ENCODE measurements at places on chromosomes 13 and 19.

DNA sequence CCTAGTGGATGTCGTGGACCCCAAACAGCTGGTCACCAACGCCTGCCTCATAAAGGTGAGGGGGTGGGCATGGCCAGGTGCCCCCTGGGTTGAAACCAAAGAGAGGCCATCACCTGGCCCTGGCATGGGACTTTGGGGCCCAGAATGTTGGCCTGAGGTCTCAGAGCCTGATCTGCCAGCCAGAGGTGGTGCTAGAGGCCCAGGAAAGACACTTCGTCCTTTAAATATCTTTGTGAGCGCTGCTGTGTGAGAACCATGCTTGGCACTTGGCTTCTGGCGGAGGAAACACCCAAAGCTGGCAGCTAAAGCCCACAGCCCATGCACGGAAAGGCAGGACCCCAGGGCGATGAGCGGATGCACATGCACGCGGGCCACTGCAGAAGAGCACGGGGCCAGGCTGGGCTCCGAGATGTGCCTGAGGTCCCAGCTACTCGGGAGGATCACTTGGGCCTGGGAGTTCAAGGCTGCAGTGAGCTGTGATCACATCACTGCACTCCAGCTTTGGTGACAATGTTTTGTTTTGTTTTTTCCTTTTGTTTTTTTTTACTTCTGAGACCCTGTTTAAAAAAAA, 4.3 kb upstream of the ADM5 start:
- peaks cover 60% of the 10 kb centered on the region for H3K36me3 ChIP-seq
- no peaks in the 10 kb centered on the region for H3K4me1 ChIP-seq
- H3K27ac ChIP-seq, result no peak overlapping the region
- no peak overlapping the region for H3K4me3 ChIP-seq
- H3K27me3 ChIP-seq, result no peaks in the 10 kb centered on the region

- no peak overlapping the region for H3K4me3 ChIP-seq
- DNase-seq, result no peak
- no peaks in the 10 kb centered on the region for H3K27me3 ChIP-seq
- H3K4me1 ChIP-seq, result no peaks in the 10 kb centered on the region
Measured at GRCh38 chr19:33551676-33552075, 30.1 kb upstream of the PEPD start.

DNA sequence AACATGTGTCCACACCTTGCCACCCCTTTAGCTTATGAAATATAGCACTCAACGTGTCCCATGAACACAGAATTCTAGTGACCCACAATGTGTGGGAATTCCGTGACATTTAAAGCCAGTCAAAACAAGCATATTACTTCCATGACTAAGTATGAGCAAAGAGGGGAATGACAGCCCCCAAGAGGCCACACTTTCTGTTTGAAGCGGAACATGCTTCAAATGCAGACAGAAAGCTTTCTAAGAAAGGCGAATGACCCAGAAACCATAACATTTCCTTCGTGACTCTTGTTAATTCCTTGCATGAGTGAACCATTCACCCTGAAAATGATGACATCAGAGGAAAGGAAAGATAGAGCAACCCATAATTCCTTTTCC, 122.0 kb upstream of the FNDC3A start:
- no peaks in the 10 kb centered on the region for H3K4me1 ChIP-seq
- H3K27me3 ChIP-seq, result no peaks in the 10 kb centered on the region
- no peak for DNase-seq

DNA sequence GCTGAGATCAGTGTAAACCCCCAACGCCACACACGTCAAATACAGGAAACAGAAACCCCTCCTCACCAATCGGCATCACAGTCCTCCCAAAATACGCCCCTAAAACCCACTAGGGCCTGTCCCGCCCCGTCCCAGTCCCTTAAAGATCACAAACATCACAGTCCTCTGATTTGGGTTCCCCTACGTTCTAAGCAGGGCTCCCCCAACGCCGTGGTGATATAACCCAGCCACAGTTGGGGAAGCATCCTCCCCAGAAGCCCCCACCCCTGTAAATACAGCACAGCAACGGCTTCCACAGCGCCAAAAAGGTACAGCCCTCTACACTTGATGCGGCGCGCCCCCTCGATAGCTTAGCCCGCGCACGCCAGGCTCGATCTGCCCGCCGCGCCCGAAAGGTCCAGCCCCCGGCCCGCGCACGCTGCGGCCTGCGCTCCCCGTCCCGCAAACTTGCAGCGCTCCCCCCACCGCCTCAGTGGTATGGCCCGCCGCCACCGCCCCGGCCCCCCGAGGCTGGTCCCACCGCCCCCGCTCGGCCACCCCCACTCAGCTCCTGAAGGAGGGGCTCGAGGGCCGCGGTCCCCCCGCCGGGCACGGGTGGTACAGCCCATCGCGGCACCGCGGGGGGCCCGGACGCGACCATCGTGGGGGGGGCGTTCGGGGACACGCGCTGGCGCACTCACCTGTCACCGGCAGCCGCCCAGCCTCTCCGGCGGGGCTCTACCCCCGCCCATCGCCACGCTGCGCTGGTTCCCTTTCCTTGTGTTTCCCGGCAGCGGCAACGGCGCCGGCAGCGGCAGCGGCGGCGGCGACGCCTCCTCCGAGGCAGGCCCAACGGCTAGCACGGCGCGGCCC, at the start of gene AKT2:
TSS of gene AKT2 (minus strand) at position 845 of the 852 bp plus-strand sequence. CDS start 20,078 bp downstream, outside the sequence.
- H3K4me3 ChIP-seq, result peak within 1 kb of the TSS; percentile 88
- H3K4me1 ChIP-seq, result peaks cover 4% of the 10 kb centered on the region
- H3K27ac ChIP-seq, result peak within 1 kb of the TSS; percentile 64
- peaks cover 4% of the 10 kb centered on the region for H3K36me3 ChIP-seq

DNA sequence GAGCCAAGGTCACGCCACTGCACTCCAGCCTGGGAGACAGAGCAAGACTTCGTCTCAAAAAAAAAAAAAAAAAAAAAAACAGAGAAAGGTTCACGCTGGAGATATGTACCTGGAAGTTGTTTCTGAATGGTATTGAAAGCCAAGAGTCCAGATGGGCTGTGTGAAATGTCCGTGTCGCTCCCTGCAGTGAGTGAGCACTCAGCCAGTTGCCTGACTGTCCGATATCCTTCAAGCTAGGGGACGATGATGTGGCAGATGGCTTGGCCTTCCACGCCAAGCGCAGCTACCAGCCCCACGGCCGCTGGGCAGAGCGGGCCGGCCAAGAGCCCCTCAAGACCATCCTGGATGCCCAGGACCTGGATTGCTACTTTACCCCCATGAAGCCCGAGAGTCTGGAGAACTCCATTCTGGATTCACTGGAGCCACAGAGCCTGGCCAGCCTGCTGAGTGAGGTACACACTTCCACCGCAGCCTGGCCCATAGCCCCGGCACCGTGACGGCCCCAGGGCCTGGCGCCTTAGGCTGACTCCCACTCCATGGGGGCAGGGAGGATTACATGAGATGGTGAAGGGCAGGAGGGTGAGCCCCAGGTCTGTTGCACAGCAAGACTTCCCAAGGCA, 11.7 kb upstream of the OVOL3 start:
- no peaks in the 10 kb centered on the region for H3K27me3 ChIP-seq
- H3K27ac ChIP-seq, result no peak overlapping the region
- no peak for DNase-seq
- no peak overlapping the region for H3K4me3 ChIP-seq
- H3K36me3 ChIP-seq, result peaks cover 31% of the 10 kb centered on the region

DNA sequence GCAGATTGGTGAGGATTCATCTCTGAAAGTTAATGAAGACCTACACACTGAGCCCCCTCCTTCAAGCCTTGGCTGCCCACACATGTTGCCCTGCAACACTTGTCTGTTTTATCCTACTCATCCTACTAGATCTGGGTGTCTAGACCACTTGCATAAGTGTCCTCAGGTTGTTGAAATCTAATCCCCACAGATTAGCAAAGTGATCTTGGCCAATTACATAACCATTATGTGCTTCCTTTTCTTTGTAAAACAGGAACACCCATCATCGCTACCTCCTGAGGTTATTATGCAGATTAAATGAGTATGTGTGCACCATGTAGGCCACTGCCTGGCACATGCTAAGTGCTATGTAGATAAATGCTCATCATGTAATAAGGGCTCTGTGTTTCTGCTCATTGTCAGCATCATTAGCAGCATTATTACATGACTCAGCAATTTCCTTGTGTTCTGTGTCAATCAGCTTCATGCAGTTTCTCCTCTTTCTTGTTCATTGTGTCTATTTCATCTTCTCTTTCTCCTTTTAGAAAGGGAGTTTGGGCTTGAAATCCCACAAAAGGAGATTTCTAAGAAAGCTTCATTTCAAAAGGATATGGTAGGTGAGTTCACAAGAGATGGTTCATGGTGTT, 15.1 kb downstream of the ZNF175 start:
- H3K4me1 ChIP-seq, result no peaks in the 10 kb centered on the region
- H3K36me3 ChIP-seq, result peaks cover 58% of the 10 kb centered on the region
- H3K4me3 ChIP-seq, result no peak overlapping the region
- H3K27me3 ChIP-seq, result no peaks in the 10 kb centered on the region
- DNase-seq, result no peak

DNA sequence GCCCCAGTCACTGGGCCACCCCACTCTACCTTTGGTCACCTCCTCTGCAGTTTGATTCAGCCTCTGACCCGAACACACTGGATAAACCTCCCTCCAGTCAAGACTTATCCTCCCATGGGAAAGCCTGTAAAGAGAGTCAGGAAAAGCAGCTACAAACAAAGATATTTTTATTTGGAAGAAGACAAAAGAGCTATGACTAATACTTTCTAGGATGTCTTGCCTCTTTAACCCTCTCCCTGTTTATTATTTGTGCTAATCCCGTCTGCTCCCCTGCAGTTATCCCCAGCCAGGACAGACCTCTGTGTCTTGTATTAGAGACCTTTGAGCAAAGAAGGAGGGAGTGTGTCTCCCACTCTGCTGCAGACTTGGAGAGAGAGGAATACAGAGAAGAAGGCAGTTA, 178.3 kb downstream of the EFNB2 start:
- no peaks in the 10 kb centered on the region for H3K27me3 ChIP-seq
- no peak for DNase-seq
- no peak overlapping the region for H3K4me3 ChIP-seq

DNA sequence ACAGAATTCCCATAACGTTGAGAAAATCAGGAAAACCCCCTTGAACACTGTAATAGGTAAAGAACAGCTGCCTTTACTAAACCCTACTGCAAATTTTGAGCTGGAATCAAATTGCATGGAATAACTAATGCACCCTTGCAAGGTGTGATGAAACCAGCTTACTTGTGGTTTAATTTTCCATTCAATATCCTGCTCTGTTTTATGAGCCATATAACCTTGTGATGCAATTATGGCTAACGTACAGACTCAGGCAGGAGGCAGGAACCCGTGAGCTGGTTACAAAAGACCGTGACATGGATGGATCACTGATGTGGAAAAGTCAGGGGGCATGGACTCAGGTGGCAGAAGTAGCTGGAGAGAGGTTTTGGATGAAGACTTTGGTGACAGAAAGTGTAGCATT, 438.6 kb downstream of the COG6 start:
- H3K27me3 ChIP-seq, result no peaks in the 10 kb centered on the region
- no peaks in the 10 kb centered on the region for H3K36me3 ChIP-seq
- no peaks in the 10 kb centered on the region for H3K4me1 ChIP-seq
- H3K4me3 ChIP-seq, result no peak overlapping the region

- no peaks in the 10 kb centered on the region for H3K4me1 ChIP-seq
- H3K27ac ChIP-seq, result no peak overlapping the region
- H3K27me3 ChIP-seq, result no peaks in the 10 kb centered on the region
- H3K36me3 ChIP-seq, result no peaks in the 10 kb centered on the region
- H3K4me3 ChIP-seq, result no peak overlapping the region
Measured at GRCh38 chr13:66879988-66880387, 350.1 kb downstream of the PCDH9 start.

DNA sequence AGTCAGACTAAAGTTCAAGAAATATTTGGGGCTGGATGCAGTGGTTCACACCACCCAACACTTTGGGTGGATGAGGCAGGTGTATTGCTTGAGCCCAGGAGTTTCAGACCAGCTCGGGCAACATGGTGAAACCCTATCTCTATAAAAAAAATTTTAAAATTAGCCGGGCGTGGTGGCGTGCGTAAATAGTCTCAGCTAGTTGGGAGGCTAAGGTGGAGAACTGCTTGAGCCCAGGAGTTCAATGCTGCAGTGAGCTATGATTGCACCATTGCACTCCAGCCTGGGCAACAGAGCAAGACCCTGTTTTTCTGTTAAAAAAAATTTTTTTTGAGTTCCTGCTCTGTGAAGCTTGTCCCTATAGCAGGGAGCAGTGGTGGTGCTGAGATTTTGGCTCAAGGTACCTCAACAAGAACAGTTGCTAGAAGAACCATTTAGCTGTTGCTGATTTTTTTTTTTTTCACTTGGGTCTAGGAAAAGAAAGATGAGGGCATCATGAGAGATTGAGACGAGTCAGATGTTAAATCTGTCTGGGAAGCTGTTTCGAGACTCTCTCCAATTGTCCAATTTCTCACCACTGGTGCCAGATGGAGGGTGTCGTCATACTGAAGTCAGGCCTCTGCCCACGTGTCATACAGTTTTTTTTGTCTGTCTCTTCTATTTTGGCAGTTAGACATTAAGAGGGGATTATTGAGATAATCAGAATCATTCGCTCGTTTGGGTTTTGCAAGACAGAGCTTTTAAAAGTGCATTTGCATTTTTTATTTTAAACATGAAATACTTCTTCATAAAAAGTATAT, 3.7 kb downstream of the SLC25A42 start:
- peaks cover 4% of the 10 kb centered on the region for H3K4me1 ChIP-seq
- no peak overlapping the region for H3K27ac ChIP-seq
- no peak for DNase-seq
- H3K4me3 ChIP-seq, result no peak overlapping the region
- no peaks in the 10 kb centered on the region for H3K27me3 ChIP-seq

DNA sequence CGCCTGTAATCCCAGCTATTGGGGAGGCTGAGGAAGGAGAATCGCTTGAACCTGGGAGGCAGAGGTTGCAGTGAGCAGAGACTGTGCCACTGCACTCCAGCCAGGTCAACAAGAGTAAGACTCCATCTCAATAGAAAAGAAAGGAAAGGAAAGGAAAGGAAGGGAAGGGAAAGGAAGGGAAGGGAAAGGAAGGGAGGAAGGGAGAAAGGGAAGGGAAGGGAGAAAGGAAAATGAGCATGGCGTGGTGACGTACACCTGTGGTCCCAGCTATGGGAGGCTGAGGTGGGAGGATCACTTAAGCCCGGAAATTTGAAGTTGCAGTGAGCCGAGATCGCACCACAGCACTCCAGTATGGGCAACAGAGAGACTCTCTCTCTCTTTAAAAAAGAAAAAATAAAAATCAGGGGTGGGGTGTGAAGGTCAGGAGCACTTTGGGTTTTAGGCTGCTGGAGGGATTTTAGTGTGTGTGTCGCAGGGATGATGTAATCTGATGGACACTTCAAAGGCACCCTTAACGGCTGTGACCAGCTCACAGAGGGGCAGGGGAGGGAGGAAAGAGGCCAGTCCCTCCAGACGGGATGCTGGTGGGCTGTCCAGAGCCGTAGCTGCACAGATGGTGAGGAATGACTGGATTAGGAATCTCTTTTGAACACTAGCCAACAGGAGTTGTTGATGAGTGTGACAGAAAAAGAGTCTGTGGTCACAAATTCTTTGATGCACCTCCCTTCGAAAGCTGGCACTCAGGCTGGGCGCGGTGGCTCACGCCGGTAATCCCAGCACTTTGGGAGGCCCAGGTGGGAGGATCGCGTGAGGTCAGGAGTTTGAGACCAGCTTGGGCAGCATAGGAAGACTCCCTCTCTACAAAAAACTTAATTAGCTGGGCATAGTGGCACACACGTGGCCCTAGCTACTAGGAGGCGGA, 27.6 kb downstream of the TMPRSS9 start:
- H3K36me3 ChIP-seq, result no peaks in the 10 kb centered on the region
- H3K4me3 ChIP-seq, result no peak overlapping the region
- no peaks in the 10 kb centered on the region for H3K27me3 ChIP-seq
- no peak for DNase-seq

- H3K4me1 ChIP-seq, result no peaks in the 10 kb centered on the region
- no peak overlapping the region for H3K27ac ChIP-seq
- no peaks in the 10 kb centered on the region for H3K36me3 ChIP-seq
- H3K4me3 ChIP-seq, result no peak overlapping the region
Measured at GRCh38 chr19:20513189-20513904, 52.2 kb downstream of the ZNF737 start.
